ENCODE measurements at places on chromosomes 12 and 14.

DNA sequence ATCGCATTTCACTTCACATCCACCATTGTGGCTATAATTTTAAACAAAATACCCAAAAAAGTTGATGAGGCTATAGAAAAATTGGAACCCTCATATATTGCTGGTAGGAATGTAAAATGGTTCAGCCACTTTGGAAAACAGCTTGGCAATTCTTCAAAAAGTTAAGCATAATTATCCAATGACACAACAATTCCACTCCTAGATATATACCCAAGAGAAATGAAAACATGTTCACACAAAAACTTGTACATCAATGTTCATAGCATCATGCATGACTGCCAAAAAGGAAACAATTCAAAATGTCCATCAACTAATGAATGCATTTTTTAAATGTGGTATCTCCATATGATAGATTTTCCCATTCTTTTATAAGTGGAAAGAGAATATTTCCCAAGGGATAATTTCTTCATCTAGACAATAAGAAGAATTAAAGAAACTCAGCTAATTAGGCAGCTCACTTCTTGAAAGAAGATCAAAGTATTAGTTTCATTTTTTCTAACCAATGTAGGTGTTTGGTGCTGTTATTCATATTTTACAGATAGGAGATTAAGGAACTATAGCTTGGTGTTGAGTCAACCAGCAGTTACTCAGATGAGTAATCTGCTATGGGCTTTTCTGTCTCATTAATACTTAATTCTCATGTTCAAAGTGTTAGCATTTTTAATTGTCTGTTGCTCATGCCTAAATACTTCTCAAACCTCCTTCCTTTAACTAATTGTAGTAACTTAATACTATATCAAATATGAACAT is 32.8 kb downstream of the YEATS4 start:
- no peak for DNase-seq

- no peak for DNase-seq
These were observed 111.5 kb upstream of the ATXN7L3B start for GRCh38 chr12:74426091-74426490.

DNA sequence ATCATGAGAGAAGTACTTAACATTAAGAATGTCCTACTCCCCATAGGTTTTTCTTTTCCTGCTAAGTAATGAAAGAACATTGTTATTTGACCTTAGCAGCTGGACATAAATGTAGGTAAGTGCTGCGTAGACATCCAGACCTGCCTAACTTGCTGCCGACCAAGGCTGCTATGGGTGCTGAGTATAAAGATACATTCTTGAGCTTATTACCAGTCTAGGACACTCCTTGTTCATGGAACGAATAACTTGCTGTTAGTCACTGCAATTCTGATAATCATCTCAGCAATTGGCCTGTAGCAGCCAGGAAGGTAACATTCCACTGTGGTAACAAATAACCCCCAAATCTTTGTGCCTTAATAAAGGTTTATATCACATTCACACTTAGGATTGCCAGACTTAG is 478.1 kb downstream of the VRK1 start:
- DNase-seq, result no peak

GRCh38 chr12:3607039-3607720 is 116.2 kb downstream of the PRMT8 start:
- DNase-seq, result no peak

DNA sequence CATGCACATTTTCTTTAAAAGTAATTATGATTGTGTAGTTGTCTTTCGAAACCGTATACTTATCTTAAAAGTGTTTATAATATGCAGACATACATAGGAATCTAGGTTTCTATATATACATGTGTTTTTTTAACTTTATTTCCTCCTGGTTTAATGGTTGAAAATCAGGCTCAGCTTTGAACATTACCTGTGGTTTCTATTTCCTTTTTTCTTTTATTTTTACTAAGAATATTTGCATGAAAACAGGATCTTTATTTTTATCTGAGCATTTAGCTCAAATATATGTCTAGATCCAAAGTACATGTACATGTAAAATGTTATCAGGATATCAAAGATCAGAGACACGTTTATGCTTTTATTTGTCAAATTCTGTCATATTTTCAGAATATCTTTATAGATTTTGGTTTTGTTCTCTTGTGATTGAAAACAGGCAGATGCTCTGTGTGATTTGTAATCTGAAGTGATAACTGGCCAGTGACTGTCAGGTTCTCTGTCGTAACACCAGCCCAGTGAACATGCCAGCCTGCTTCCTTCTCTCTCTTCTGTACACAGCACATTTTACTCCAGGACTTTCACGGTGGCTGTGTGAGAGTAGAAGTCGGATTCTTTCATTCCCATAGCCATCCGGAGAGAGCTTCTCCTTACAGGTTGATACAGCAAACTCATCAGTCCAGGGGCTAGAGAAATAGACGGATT is 13.7 kb downstream of the TCTN1 start:
- no peak for DNase-seq
